Fibroblast of skin of left biceps (primary cell): ENCODE measurements at places on chromosomes 1 and 21.

DNA sequence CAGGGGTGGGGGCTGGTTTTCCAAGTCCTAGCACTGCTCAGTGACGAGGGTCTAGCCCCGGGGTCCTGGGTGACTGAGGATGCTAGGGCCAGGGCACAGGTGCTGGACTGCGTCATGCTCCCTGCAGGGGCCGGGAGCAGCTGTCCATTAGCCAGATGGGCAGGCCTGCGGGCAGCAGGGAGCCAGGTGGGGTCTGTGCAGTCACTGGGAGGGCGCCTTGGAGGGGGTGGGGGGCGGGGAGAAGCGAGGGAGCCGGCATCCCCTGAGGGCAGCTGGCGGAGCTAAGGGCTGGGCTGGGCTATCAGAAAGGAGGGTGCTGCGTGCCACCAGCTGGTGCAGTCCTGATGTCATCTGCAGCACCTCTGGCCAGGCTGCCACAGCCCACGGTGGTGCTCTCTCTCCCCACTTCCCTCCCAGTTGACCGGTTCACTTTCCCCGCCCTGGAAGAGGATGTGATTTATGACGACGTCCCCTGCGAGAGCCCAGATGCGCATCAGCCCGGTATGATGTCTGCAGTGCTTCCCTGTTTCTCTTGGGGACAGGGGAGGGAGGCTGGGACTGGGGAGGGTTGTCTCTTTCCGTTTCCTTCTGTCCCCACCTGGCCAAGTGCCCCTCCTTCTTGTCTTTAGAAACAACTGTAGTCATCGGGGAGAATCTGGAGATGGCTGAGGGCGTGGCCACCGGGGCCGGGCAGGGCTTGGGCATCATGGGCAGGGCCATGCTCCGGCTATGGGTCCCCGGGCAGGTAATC, 63.8 kb downstream of the ARHGEF10L start:
- DNase-seq = no peak

- no peak for DNase-seq
Measured at GRCh38 chr1:116435806-116436610, 63.0 kb downstream of the ATP1A1 start.

- no peak for DNase-seq
Measured at GRCh38 chr1:108071601-108072000, 106.6 kb upstream of the VAV3 start.

DNA sequence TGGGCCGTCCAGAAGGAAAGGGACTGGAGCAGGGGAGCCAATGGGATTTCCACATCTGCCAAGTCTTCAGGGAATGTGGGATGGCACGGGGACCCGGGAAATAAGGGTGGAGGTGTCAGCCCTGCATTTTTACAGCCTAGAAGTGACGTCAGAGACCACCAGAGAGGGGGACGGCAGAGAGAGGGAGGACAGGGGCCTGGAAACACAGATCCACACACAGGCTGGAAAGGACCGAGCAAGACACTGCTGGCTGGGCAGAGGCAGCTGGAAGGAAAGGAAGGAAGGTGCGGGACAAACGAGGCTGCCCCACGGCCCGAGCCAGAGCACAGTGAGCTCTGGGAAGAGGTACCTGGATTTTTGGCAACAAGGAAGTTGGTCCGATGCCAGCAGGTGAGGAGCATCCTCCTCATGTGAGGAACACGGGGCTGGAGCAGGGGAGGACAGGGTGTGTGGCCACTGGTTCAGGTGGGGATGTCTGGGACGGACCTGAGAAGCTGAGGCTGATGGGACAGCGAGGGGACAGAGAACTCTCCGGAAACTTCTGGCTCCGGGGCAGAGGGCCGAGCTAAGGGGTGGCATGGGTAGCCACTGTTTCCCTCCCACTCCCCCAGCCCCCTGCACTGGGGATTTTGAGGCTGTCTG, 138.3 kb downstream of the PGBD5 start:
- DNase-seq = no peak

- DNase-seq = no peak
Measured at GRCh38 chr1:60924964-60925798, 157.2 kb upstream of the NFIA start.

- no peak for DNase-seq
Measured at GRCh38 chr1:204983136-204983535, 59.9 kb upstream of the CNTN2 start.

- no peak for DNase-seq
Measured at GRCh38 chr1:26786437-26787380, 1.0 kb upstream of the PIGV start.

DNA sequence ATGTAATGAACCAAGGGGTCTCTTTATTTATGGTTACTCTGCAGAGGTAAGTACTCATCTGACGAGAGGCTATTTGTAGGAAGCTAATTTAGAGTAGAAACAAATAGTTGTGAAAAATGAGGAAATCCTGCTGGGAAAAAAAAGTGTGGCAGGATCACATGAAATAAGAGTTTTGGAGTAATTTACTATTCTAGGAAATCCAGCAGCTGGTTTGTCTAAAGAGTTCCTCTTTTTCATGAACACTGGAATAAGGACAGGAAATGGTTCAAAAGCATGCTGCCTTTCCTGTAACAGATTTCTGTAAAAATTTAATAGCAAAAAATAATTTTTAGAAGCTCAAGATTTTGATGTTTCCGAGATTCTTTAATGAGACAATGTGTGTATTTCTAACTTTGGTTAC, 177.3 kb downstream of the CHRM3 start:
- DNase-seq = no peak
